ENCODE measurements at places on chromosomes 1 and 21. TPM values are rescaled to one million over a fixed set of nuclear protein-coding genes. Genes with fewer than 3 reads are reported as not detected.

Gene SARS1
- total RNA-seq, result 115 TPM

Gene CAPN9
- not detected for total RNA-seq

Gene PLA2G4A
- total RNA-seq, result not detected

Gene CFHR5
- not detected for total RNA-seq

Gene C1orf210
- total RNA-seq, result not detected

Gene CADM3
- total RNA-seq, result 0.28 TPM

Gene CFAP74
- not detected for total RNA-seq

Gene RNF186
- total RNA-seq, result not detected
